Activated CD4-positive, CD25-positive, alpha-beta regulatory T cell treated with anti-CD3 and anti-CD28 coated beads, Interleukin-2, amount 50 U/mL, for 72 hours (primary cell): ENCODE measurements at places on chromosomes 5 and 9.

DNA sequence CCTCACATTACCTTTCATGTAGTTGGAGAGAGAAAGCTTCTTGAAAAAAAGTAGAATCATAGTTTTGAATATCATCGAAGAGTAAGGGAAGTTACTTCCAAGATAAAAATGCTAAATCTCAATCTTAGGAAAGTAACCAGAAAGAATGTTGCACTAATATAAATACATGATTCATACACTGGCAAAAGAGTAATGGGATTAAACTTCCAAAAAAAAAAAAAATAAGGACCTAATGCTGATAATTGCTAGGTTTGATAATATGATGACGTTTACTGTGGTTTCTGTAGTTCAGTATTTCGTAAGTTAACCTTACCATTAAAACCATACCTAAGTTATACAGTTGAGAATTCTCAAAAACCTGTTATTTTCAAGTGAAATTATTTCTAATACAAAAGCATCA, 573.8 kb upstream of the CDH9 start:
- no peak for DNase-seq

- no peak for DNase-seq
Measured at GRCh38 chr5:122126756-122127321, 2.5 kb upstream of the ZNF474 start.

- DNase-seq, result no peak
Measured at GRCh38 chr5:106737111-106737510, 933.6 kb downstream of the EFNA5 start.

DNA sequence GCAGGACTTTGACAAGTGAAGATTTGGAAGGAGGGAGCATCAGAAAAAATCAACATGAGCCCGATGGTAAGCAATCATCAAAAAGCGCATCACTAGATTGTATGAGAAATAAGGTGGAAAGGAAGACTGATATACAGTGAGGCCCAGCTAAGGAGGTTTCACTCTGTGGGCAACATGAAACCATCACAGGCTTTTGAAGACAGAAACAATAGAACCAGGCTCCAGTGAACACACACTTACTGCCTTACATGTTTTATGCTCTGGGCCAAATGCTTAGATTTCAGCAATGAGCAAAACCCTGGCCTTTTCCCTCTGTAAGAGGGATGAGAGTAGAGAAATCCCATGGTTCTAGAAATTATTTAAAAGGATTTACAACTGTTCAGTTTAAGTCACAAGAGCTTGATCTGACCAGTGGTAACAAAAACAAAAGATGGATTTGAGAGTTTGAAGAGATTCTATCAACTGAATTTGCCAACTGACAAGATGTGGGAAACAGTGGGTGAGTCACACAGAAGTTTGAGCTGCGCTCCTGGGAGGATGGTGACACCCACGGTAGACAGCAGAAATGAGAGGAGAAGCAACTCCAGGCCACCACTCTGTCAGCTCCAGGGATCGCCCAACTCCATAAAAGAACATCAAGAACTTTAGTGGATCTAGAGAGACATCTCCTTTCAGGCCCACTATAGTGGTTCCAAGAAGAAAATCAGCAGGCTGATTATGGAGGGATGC, 261.8 kb downstream of the MCTP1 start:
- DNase-seq, result no peak

GRCh38 chr5:133347039-133347438, 265.3 kb downstream of the FSTL4 start:
- DNase-seq, result no peak

- DNase-seq, result no peak
Measured at GRCh38 chr9:98172604-98173003, 19.8 kb downstream of the CORO2A start.
